ENCODE measurements at places on chromosomes 7 and 10.

- no peak for DNase-seq
Observed at GRCh38 chr10:132448248-132448731, 51.3 kb downstream of the PWWP2B start.

- DNase-seq, result no peak
Observed at GRCh38 chr10:29317027-29317420, 28.2 kb downstream of the LYZL1 start.

DNA sequence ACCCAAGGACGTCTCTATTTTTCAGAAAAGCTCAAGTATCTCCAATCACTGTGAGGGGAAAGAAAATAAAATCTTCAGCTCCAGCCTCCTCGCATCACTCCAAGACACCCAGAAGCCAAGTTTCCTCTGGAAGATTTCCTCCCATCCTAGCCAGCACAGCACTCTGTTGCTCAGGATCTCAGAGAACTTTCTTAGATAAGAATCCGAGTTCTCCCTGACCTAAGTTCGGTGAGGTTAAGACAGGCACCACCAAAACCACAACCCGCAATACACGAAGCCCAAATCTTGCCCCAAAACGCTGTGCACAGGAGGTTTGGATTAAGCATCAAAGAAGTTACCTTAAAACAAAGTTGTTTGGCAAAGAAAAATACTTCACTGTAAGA is 4.2 kb downstream of the FAM53B start:
- DNase-seq, result no peak

- no peak for DNase-seq
Observed at GRCh38 chr10:78775891-78776290, 292.9 kb upstream of the ZMIZ1 start.

GRCh38 chr10:116440330-116441030 is 12.8 kb downstream of the PNLIPRP3 start:
- no peak for DNase-seq

GRCh38 chr10:91880310-91880709 is 29.0 kb downstream of the FGFBP3 start:
- DNase-seq, result no peak

DNA sequence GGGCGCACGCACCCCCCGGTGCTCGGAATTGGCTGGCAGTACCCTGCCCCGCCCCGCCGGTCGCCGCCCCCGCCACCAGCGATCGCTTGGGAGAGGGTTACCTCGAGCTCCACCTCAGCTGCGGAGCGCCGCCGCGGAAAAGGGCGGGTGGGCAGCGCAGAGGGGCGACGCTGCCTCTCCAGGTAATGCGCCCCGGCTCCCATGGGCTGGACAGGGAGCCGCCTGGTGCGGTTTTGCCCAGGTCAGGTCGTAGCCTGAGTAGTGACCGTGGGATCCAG is 1.3 kb downstream of the PFKFB3 start:
- no peak for DNase-seq

DNA sequence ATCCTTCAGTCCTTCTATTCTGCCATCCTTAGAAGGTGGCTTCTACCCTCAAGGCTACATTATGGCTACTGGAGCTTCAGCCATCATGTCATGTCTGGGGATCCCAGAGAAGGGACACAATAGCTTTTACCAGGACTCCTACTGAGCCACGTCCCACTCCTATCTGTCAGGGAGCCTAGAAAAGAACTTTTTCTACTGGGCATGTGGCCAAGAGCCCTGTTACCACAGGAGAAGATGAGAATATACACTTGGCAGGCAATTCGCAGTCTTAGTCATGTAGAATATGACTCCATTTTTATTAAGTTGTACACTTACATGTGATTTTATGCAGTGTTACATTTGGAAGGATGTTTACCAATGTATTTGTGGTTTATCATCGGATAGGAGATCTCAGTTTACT is 64.6 kb upstream of the KCNMA1 start:
- DNase-seq, result no peak

DNA sequence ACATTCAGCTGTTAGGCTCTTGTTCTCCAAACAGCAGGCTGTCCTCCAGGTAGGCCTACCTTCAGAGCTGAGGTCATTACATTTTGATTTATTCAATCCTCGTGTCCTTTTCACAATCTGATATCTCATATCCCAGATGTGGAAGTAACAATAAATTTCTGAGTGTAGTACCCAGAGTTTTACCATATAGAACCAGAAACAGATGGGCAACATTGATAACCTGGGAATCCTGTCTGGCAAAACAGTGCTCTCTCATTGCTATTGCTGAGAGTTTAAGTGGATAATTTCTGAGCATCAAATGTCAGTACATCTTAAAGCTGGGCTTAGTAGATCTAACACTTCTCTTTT is 1007.8 kb downstream of the REEP3 start:
- DNase-seq, result peak; percentile 35
